ENCODE measurements at places on chromosomes 11 and 22. TPM values are rescaled to one million over a fixed set of nuclear protein-coding genes. Genes with fewer than 3 reads are reported as not detected.

GRCh38 chr11:86247608-86248007 lies 3.1 kb downstream of the EED start:
- DNase-seq, result no peak
- H3K36me3 ChIP-seq, result no peaks in the 10 kb centered on the region
- H3K27me3 ChIP-seq, result no peaks in the 10 kb centered on the region
- H3K27ac ChIP-seq, result no peak overlapping the region
- no peaks in the 10 kb centered on the region for H3K4me1 ChIP-seq

DNA sequence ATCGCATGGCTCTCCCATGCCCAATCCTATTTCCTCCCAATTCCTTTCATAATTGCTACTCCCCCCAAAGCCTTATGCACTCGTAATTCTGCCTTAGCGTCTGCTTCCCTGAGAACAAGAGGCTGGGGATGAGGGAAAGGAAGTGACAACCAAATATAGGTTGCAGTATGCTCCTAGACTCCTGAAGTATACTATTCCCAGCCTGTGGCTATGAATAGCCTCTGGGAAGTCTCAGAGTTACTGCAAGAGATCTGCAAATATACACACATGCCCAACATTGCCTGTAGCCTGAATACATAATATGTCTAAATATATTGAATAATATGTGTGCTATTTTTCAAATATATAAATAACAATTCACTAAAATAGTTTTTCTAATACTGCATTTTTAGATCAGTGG lies 96.1 kb upstream of the CD44 start:
- H3K27me3 ChIP-seq, result no peaks in the 10 kb centered on the region
- no peaks in the 10 kb centered on the region for H3K4me1 ChIP-seq
- no peaks in the 10 kb centered on the region for H3K36me3 ChIP-seq
- DNase-seq, result no peak
- H3K4me3 ChIP-seq, result no peak overlapping the region

DNA sequence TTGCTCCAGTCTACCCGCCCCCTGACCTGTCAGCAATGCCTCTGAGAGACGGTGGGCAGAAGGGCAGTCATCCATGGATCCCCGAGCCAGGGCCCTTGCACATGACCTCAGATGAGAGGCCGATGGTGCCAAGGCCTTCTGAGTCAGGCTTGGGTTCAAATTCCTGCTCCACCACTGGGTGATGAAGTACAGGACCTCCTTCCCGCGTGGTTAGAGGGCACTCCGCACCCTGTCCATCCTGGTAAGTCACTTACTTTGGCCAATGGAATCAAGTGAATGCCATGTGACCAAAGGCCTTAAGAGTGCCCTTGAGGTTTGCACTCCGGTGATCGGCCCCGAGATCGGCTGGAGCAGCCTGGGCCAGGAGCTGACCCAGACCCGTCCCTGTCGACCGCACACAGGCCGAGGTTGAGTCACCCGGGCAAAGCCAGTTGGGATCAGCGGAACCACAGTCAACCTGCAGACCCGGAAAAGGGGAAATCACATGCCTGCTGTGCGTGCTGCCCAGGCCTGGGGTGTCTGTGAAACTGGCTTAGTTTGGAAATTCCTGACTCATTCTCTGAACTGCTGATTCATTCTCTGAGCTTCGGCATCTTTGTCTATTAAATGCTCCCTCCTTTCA lies 48.9 kb downstream of the RTL6 start:
- DNase-seq, result no peak
- no peaks in the 10 kb centered on the region for H3K4me1 ChIP-seq
- no peaks in the 10 kb centered on the region for H3K27me3 ChIP-seq
- no peaks in the 10 kb centered on the region for H3K36me3 ChIP-seq

DNA sequence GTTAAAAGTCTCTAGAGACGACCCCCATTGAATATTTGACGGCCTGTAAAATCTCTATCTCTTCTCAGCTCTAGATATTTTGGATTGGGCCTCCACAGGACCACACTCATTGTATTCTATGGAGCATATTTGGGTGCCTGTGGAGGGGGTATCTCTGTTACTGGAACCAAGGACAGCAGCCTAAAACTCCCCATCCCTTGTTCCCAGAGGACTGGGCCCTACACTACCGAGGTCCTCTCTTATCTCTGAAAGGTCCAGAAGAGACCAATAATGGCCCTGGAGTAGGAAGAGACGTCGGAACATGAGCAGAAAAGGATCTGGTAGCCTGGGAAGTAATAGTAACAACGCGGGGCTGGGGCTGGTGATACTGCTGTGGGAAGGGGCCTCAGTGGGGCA lies 542 bp downstream of the HPS4 start:
- peaks cover 14% of the 10 kb centered on the region for H3K4me1 ChIP-seq
- no peaks in the 10 kb centered on the region for H3K36me3 ChIP-seq
- peak overlapping the region; percentile 88 for H3K27ac ChIP-seq
- no peaks in the 10 kb centered on the region for H3K27me3 ChIP-seq
- peak overlapping the region; percentile 80 for H3K4me3 ChIP-seq

GRCh38 chr22:44175676-44176075 lies 5.0 kb upstream of the PARVG start:
- H3K36me3 ChIP-seq, result no peaks in the 10 kb centered on the region
- no peaks in the 10 kb centered on the region for H3K4me1 ChIP-seq
- DNase-seq, result no peak
- no peaks in the 10 kb centered on the region for H3K27me3 ChIP-seq
- no peak overlapping the region for H3K27ac ChIP-seq
- no peak overlapping the region for H3K4me3 ChIP-seq

- H3K27ac ChIP-seq, result no peak overlapping the region
- H3K27me3 ChIP-seq, result no peaks in the 10 kb centered on the region
- H3K36me3 ChIP-seq, result no peaks in the 10 kb centered on the region
- no peak overlapping the region for H3K4me3 ChIP-seq
- no peaks in the 10 kb centered on the region for H3K4me1 ChIP-seq
These were observed 93.6 kb upstream of the ISX start for GRCh38 chr22:34972191-34972897.

- H3K27ac ChIP-seq, result peak overlapping the region; percentile 89
- no peaks in the 10 kb centered on the region for H3K36me3 ChIP-seq
These were observed 1.8 kb upstream of the PACS1 start for GRCh38 chr11:66068154-66068821.

DNA sequence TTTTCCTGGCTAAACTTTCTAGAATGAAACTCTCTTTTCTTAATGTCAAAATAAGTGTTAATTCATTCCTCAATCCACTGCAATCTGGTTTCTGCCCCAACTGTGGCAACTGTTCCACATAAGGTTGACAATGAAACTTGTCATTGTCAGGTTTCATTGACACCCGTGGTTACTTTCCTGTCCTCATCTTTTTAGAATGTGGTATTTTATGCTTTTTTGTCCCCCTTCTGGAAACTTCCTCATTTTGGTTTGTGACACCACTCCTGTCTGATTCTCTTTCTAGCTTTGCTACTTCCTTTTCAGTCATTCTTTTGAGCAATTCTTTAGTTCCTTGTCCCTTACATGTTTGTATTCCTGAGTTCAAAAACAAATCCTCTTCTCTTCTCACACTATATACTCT lies 7.5 kb upstream of the PDE3B start:
- no peaks in the 10 kb centered on the region for H3K36me3 ChIP-seq
- no peak for DNase-seq
- no peak overlapping the region for H3K27ac ChIP-seq
- no peak overlapping the region for H3K4me3 ChIP-seq
- H3K27me3 ChIP-seq, result no peaks in the 10 kb centered on the region

DNA sequence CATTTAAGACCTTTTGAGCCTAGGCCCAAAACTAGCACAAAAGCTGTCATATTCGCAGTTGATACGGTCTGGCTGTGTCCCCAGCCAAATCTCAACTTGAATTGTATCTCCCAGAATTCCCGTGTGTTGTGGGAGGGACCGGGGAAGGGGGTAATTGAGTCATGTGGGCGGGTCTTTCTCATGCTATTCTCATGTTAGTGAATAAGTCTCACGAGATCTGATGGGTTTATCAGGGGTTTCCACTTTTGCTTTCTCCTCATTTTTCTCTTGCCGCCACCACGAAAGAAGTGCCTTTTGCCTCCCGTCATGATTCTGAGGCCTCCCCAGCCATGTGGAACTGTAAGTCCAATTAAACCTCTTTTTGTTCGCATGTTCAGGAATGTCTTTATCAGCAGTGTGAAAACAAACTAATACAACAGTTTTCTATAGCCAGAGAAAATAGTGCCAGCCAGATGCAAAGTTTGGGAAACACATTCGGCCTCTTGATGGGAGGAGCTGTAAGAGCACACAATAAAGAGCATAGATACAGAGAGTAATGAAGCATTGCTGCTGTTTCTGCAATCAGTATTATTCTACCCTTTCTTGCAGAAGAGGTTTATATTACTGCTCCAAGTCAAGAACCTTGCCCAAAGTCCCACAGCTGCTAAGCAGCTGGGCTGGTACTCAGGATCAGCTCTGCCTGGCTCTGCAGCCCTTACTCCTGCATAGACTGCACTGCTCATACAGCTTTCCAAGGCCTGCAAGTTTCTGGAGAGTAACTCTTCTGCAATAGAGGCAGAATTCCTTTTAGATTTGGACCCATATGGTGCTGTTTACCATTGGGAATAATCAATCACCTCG lies 2.0 kb upstream of the ZNF195 start:
- H3K27ac ChIP-seq, result no peak overlapping the region
- peak overlapping the region; percentile 19 for H3K4me3 ChIP-seq
- H3K27me3 ChIP-seq, result no peaks in the 10 kb centered on the region
- no peak for DNase-seq

- DNase-seq, result peak; percentile 70
- no peaks in the 10 kb centered on the region for H3K27me3 ChIP-seq
- H3K4me1 ChIP-seq, result peaks cover 27% of the 10 kb centered on the region
These were observed 16.8 kb downstream of the LRRC32 start for GRCh38 chr11:76653674-76654284.

GRCh38 chr11:111502611-111503010 lies 9.6 kb downstream of the BTG4 start:
- no peak for DNase-seq
- no peaks in the 10 kb centered on the region for H3K4me1 ChIP-seq
- H3K36me3 ChIP-seq, result no peaks in the 10 kb centered on the region
- no peak overlapping the region for H3K27ac ChIP-seq
- H3K4me3 ChIP-seq, result no peak overlapping the region

DNA sequence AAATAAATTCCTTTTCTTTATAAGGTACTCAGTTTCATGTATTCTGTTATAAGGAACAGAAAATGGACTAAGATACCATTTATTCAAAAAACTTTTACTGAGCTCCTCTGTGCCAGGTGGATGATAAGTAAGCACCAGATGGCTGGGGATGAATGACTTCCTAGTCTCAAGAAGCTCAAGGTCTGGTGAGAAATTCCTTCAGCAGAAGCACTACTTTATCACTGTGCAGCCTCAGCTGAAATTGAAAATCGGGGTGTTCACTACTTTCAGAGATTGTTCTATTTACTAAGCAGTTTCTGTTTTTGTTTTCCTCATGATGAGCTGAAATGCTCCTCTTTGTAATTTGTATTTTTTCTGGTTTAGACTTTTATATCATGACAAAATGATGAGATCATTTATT lies 7.8 kb downstream of the LDHAL6A start:
- H3K27ac ChIP-seq, result no peak overlapping the region
- no peak for DNase-seq
- no peak overlapping the region for H3K4me3 ChIP-seq
- H3K4me1 ChIP-seq, result no peaks in the 10 kb centered on the region

GRCh38 chr11:134858783-134859480 lies 446.9 kb upstream of the B3GAT1 start:
- H3K36me3 ChIP-seq, result no peaks in the 10 kb centered on the region
- DNase-seq, result no peak
- no peaks in the 10 kb centered on the region for H3K4me1 ChIP-seq
- no peak overlapping the region for H3K4me3 ChIP-seq

DNA sequence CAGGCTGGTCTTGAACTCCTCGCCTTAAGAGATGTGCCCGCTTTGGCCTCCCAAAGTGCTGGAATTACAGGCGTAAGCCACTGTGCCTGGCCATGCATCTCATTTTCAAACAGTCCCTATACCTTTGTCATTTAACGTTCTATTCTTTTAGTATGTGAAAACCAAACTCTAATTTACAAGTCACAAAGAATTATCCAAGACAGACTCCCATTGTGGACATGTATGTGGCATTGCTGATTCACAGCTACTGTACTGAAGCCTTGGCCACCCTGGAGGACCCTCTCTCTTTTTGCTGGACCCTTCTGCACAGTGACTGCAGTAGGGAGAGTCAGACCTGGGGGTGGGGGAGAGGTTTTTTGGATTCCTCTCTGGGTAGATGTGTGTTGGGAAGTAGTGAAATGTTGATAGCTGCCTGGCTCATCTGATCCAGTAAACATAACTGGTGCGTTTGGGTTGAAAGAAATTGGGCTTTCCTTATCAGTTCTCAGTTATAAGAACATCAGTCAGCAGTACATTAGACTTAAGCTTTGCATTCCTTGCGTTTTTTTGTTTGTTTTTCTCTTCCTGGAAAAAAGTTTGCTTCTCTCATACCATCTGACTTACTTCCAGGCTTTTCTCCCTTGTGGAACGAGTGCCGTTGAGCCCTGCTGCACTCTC lies 65.9 kb downstream of the MED15 start:
- no peaks in the 10 kb centered on the region for H3K36me3 ChIP-seq
- H3K27me3 ChIP-seq, result no peaks in the 10 kb centered on the region
- peaks cover 7% of the 10 kb centered on the region for H3K4me1 ChIP-seq
- H3K27ac ChIP-seq, result no peak overlapping the region
- no peak for DNase-seq

DNA sequence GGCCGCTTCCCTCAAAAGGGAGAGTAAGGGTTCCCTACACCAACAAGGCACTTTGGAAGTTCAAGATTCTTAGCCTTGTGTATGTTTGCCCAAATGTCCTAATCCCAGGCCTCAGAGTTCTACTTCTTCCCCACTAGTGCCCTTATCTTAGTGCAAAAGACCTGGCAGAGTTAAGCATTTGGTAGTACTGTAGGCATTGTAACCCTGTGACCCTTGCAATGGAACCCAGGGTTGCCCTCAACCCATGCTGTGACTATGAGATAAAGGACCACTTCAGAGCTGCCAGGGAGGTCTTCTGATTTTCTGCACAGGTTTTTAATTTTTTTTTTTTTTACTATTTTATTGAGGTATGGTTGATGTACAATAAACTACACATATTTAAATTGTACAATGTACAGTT lies 65.1 kb downstream of the C11orf65 start:
- no peak overlapping the region for H3K4me3 ChIP-seq
- no peak for DNase-seq
- no peaks in the 10 kb centered on the region for H3K4me1 ChIP-seq

The DDI1 gene
- not detected for total RNA-seq

The TRPM5 gene
- not detected for total RNA-seq

The TSPAN32 gene
- total RNA-seq, result 3.3 TPM

The ACTN3 gene
- total RNA-seq, result not detected

The C11orf87 gene
- not detected for total RNA-seq
